Smooth muscle cell of trachea (primary cell): ENCODE measurements at places on chromosomes 11 and 22. TPM values are rescaled to one million over a fixed set of nuclear protein-coding genes. Genes with fewer than 3 reads are reported as not detected.

APOA1 gene
- total RNA-seq, result 0.33 TPM in 1 of 2 replicates, not detected in the other

FOLR2 gene
- total RNA-seq, result not detected in 2 replicates

GUCY1A2 gene
- total RNA-seq, result 0.29 and 0.50 TPM in 2 replicates

SMIM35 gene
- not detected in 2 replicates for total RNA-seq
